ENCODE measurements at places on chromosomes 11 and 22.

DNA sequence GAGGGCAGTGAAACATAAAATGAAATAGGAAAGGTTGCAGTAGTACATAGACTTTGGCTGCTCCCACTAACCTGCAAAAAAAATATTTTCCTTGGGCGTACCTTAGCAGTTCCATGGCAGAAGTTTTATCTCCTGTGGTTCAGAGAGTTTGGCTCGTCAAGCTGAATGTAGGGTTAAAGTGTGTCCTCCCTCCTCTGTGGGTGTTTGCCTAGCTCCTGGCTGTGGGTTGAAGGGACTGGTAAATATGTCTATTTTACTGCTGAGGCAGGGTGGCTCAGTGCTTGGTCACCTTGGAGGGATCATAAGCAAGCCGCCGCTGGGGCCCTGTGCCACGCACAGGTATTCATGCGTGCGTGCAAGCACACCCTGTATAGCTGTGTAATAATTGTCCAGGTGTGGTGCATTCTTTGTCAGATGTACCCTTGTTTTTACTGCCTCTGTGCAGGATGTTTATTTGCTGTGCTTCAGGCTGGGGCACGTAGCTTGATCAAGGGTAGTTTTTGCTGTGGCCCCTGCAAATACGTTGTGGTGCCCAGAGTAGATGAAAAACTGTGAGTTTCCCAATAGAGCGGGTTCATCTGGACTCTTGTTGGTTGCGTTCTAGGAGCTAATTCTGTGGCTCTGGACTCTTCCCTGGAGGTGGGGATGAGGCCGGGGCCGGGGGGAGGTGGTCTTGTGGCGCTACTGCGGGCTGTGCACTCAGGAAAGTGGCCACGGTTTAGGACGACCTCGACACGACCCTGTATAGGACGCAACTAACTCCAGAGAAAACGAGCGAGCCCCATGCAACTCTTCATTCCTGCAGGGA, 732 bp upstream of the SORL1 start:
- no peak for DNase-seq

GRCh38 chr11:126405374-126405773, 49.9 kb downstream of the ST3GAL4 start:
- no peak for DNase-seq

DNA sequence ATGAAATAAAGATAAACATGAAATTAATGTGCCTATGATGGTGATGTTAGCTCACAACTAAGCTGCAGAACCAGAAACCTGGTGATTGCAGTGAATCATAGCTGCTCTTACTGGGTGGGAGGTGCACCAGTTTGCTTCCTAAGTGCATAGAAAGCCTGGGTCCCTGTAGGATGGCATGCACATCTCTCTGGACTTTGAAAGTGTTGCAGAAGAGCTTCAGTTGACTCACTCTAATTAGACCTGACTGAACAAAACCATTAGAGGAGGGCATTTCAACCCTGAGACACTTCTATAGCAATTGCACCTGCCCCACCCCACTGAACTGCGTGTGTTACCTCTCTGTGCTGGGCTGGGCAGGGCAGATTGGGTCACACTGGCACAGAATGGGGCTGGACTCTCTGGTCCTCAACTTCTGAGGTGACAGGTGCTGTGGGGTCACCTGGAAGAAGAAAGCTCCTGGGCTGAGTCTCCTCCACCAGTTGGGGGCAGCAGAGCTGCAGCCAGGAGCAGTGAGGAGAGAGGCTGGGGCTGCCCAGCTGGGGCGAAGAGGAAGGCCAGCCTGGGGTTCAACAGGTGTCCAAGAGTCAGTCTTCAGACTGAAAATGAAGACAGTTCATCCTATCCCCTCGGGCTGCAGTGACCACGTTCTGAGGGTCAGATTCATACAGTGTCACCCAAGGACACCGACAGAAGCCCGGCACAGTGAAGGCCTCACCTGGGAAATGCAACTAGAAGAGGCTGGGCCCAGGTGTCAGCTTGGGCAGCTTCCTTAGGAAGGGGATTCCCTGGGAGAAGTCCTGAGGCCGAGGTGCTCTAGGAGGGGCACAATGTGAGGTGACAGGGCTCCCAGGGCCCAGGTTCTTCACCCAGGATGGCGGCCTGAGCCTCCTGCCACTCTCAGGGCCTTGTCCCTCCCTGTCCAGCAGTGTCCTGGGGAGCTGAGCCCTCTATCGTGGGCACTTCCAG, 58.1 kb downstream of the GGTLC2 start:
- DNase-seq: no peak

- DNase-seq: no peak
Measured at GRCh38 chr11:134486704-134487103, 74.7 kb upstream of the B3GAT1 start.

- no peak for DNase-seq
Measured at GRCh38 chr11:103609117-103610066, 427.0 kb upstream of the DDI1 start.

DNA sequence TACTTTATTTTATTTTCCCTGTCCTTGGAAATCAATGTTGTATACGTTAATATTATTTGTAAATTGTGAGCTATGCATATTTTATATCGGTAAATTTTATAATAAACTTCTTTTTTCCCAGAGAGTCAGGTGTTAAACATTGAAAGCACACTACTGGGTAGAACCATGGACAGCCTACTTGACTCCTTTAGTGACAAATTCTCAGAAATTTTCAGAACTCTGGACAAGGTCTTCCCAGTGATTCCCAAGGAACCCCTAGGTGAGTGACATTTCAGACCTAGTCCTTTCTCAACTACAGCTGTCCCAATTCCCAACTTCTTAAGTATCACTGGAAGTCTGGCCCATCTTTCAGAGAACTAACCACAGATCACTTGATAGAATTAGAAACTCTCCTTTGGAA, 107.2 kb downstream of the RCN1 start:
- no peak for DNase-seq
